AG04449 (cell line): ENCODE measurements at places on chromosomes 4 and X.

DNA sequence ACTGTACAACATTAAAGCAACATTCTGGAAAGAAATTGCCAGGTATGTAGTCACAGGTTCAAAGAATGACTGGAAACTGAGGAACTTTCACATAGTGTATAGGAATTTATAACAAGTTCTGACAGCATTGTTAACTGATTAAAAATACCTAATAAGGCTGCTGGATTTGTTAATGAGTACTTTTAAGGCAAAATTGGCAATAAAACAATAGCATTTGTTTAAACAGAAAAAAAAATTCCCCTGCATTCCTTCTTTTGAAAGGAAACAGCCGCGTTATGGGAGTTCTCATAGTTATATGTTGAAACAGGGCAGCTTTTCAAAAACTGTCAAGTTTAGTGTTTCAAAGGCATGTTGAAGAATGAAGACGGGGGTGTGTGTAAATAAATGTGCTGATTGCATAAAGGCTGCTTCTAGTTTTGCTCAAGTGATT is 282.5 kb upstream of the FAT1 start:
- peak; percentile 36 for DNase-seq

GRCh38 chr4:143188136-143189088 is 3.7 kb downstream of the USP38 start:
- no peak for DNase-seq

- DNase-seq: no peak
These were observed 291.3 kb downstream of the GUCY2F start for GRCh38 chrX:109190542-109190941.

GRCh38 chrX:69155786-69156520 is 9.3 kb downstream of the PJA1 start:
- no peak for DNase-seq

- no peak for DNase-seq
These were observed 636.3 kb upstream of the FTHL17 start for GRCh38 chrX:31708116-31708515.

GRCh38 chr4:143514497-143514896 is 995 bp downstream of the SMARCA5 start:
- DNase-seq: no peak

DNA sequence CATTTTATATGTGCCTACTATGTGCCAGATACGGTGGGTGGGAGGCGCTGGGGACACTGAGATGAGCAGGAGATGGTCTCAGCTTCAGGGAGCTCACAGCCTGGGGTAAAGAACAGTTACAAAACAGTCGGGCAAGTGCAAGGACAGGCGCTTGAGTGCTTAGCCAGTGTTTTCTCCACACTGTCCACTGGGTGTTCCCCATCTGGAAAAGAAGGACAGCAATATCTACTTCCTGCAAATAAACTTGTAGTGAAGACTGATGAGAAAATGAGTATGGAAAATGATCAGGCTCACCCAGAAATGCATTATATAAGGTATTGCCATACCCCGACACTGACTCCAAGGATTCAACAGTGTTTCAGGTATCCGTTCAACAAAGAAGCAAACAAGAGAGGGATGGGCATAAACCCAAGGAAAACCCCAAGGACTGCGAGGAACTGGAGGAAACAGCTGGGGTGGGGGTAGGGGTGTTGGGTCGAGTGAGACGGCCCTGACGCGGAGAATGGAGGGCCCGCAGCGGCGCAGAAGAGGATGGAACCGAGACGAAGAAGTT is 835 bp downstream of the TMEM185A start:
- DNase-seq: no peak

- DNase-seq: no peak
These were observed 19.3 kb downstream of the GPR143 start for GRCh38 chrX:9746148-9746888.

- DNase-seq: no peak
These were observed 13.6 kb upstream of the PDGFRA start for GRCh38 chr4:54215379-54216077.

DNA sequence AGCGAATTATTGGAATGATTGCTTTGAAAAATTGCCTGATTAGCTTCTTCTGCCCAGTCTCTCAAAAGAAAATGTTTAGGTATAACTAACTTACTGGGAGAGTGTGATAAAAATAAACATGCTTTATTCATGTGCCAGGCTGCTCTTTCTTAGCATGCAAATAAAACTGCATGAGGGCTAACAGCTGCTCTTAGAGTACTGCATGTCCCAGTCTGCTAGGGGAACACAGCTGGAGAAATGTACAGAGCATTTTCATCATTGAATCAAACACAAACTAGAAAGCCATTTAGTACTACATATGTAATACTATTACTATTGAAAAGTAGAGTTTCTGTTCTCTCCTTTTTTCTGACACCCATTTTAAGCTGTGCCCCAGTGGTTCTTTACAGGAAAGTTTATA is 726.0 kb downstream of the GRID2 start:
- no peak for DNase-seq

DNA sequence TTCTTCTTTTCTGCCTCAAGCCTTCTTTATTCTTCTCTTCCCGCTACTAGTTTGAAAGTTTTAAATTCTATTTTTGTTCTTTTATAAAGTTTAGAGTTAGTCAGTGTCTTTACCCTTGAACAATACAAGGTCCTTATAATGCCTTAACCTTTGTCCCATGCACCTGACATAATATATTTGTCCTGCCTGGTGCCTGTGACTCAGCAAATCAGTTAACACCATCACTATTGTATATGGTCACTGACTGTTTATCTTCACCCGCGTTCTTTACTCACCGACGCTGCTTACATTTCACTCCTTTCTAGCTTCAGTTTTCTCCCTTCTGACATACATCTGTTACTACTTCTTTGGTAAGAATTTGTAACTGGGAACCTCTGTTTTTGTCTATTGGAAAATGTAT is 5.7 kb downstream of the SMIM20 start:
- DNase-seq: no peak

DNA sequence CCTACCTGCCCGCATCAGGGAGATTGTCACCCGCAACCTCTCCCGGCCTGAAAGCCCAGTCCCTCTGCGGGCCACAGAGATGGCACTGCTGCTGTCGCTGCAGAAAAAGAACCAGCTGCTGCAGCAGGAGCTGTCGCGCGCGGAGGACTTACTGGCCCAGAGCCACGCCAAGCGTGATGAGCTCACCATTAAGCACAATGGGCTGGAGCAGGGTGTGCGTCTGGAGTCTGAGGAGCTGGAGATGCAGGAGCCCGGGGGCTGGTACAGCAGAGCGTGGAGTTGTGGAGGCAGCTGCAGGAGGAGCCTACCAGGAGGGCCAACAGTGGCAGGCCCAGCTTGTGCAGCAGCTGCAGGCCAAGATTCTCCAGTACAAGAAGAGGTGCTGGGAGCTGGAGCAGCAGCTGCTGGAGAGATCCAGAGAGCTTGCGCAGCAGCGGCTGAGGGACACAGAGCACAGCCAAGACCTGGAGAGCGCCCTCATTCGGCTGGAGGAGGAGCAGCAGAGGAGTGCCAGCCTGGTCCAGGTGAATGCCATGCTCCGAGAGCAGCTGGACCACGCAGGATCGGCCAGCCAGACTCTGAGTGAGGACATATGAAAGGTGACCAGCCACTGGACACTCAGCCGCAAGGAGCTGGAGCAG is 11.3 kb downstream of the SMIM10L2A start:
- no peak for DNase-seq

GRCh38 chr4:140945106-140945505 is 188.2 kb downstream of the RNF150 start:
- DNase-seq: no peak

GRCh38 chrX:71958281-71958675 is 47.6 kb downstream of the NHSL2 start:
- DNase-seq: no peak

GRCh38 chrX:11628399-11628798 is 37.3 kb downstream of the ARHGAP6 start:
- no peak for DNase-seq

DNA sequence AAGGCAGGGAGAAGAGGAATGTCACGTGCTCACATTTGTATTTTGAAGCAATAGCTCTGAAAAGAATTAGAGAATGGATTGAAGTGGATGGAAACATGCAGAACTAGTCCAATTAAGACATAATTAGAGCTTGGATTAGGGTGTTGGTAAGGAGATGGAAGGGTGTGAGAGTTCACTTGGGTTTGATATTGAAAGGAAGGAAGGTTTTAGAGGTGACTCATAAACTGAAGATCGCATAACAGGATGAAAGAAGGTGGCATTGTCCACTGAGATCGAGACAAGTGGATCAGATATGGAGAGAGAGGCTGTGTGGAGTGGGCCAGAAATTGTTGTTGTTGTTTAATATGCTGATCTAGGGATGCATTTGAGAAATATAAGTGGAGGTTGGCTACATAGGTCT is 244.0 kb upstream of the SMIM31 start:
- no peak for DNase-seq

DNA sequence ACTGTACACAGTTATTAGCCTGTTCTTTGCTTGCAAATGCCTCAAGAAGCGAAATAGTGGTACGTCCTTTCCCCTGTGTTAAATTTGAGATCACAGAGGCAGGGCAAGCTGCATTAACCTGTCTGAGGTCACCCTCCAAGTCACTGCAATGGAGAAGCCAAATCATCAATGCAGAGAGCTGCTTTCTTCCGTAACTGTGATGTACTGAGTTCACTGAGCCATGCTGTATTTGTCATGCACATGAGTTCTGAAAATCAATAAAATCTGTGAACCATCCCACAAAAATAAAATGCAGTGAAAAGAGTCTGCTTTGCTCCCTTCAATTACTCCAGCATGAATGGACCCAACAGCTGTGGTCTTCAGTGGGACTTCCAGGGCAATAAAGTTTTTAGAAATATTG is 393.5 kb downstream of the KCNIP4 start:
- no peak for DNase-seq

DNA sequence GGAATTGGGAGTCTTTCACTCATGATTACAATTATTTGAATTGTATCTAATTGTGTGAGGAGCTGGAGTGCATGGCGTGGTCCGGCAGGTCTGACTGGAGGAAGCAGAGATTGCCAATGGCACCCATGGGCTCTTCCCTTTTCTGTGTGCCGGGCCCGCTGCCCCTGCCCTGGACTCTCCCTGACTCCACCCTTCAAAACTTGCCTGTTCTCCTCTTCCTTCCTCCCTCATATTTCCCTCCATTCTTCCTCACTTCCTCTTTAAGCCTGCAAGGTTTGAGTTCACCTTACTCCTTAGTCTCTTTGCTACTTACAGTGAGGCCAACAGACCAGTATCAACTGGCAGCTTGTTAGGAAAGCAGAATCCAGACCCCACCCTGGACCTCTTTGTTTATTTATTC is 6.5 kb upstream of the STBD1 start:
- DNase-seq: no peak

GRCh38 chr4:97216046-97216445 is 927.2 kb downstream of the STPG2 start:
- DNase-seq: no peak

- no peak for DNase-seq
These were observed 61.9 kb upstream of the LAS1L start for GRCh38 chrX:65596270-65597034.

DNA sequence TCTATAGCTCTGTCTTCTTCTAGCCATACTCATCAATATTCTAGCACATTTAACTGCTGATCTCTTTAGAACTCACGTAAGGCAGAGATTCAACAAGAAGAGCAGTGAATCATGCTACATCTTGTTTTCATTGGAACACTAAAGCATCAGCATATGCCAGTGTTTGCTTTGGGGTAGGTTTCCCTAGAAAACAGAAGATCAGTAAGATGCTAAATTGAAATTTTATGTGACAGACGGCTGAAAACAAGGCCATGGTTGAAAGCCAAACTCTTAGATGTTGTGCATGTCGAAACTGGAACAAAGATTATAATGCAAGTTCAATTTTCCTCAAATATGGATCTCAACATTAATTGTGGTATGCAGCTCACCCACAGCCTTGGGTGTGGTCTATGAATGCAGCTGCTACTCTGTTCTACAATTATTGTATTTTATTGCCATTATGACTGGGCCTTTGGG is 107.6 kb downstream of the PDLIM5 start:
- no peak for DNase-seq

DNA sequence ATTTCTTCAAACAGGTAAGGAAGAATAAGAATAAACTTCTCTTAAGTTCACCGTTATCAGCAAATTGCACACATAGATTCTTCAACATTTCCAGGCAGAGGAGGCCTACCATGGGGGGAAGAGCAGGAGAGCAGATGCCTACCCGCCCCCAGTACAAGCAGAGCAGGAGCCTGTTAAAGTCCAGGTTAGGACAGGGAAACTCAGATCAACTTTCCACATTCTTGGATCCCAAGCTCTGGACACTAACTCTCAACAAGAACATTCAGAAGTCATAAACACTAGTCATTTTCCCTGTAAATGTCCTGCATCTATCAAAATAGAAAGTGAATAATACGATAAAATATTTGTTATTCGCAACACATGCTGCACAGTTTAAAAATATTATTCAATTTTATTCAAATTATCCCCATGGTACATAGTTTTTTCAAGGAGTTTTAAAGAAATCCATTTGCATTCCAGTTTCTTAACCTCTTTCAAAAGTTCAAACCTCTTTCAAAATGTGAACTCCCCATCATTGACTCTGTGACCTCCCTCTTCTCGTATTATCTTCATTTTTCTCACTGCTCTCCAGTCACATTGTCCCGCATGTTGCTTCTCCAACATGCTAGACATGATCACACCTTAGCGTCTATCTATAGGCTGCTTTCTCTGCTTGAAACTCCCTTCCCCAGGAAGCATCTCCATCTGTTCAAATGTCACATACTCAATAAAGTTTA is 185.2 kb upstream of the NEIL3 start:
- no peak for DNase-seq

DNA sequence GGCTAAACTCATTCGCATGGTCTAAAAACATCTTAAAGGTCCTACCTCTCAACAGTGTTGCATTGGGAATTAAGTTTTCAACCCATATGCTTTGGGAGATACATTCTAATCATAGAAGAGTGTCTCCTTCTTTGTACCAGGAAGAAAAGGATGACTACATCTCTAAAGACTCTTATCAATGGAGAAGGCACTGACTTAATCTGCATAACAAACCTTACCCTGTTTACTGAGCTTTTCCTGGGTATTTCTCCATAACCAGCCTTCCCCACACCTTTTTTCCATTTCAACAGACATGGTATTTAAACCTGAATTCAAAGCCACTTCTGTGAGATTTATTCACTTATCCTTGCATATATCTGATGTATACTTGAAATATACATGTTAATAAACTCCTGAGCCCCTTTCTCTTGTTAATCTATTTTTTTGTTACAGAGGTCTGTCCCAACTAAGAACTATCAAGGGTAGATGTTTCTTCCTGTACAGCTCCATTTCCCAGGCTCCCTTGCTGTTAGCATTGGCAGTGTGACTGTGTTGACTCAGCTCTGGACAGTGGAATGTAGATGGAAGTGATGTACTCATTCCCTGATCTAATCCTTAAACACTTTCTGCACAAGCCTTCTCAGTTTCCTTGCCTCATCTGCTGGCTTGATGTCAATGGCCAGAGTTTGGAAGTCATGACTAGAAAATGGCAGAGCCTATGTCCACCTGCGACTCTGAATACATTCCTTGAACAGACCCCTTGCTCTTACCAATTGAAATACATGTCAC is 148.9 kb upstream of the CPEB2 start:
- peak; percentile 78 for DNase-seq

- no peak for DNase-seq
These were observed 46.5 kb upstream of the HMX1 start for GRCh38 chr4:8917868-8918783.
